Stimulated activated naive CD8-positive, alpha-beta T cell treated with anti-CD3 and anti-CD28 coated beads, Interleukin-15, amount 100 ng/mL, for 72 hours (primary cell): ENCODE measurements at places on chromosomes 11 and 22.

GRCh38 chr11:113577356-113578032 is 102.3 kb upstream of the DRD2 start:
- no peak for DNase-seq

DNA sequence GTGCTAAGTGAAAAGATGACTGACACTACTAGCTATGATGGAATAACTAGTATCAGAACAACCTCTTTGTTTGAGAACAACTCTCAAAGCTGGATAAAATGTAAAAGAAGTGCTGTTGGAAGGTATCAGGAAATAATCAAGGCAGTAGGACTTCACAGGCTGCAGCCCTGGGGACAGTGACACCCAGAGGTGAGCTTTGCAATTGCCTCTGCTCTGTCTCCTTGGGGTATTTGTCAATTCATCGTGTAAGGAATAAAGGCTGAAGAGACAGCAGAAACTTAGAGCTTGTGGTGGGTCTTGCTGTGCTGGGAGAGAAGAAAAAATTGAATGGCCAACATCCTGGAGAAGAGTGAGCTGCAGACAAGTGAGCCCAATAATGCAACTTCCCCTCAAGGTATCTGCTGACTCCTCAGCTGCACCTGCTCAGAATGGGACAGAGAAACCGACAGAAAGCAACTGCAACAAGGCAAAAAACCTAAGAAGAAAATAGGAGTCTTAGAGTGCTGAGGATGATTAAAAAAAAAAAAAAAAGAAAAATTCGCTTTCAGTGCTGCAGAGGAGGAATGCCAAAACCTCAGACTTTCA is 141.1 kb downstream of the RCN1 start:
- DNase-seq: peak; percentile 3

DNA sequence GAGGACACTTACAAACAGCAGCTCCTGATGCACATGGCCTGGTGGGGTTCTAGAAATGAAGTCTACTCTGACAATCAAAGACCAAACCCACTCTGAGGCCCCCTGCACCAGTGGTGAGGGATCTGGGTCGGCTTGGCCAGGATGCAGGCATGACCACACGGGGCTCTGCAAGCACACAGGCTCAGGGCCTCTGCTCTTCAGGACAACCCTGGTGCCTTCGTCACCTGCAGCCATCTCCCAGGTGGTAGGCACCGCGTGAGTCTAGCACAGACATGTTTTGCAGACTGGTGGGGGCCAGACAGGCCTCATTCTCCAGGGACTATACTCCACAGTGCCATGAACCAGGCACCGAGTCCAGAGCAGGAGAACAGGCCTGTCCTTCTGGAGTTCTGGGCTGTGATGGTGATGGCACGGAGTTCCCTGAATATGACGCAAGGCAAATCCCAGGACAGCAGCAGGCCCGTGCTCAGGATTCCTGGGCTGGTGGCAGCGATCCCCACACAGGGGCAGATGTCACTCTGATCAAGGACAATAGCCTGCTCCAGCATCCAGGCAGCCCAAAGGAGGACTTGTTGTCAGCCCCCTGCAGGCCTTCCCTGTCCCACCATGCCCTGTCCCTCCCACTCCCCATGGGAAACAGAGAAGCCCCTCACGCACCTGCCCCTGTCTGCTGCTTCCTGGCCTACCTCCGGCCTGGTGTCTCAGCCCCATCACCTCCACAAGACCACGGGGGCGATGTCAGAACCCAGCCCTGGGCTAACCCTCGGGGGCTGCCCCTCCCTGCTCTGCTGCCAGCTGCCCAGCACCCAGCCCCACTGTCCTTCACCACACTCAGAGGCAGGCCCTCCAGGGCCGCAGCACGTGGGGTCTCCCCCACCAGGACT is 36.1 kb downstream of the GNB1L start:
- DNase-seq: no peak

DNA sequence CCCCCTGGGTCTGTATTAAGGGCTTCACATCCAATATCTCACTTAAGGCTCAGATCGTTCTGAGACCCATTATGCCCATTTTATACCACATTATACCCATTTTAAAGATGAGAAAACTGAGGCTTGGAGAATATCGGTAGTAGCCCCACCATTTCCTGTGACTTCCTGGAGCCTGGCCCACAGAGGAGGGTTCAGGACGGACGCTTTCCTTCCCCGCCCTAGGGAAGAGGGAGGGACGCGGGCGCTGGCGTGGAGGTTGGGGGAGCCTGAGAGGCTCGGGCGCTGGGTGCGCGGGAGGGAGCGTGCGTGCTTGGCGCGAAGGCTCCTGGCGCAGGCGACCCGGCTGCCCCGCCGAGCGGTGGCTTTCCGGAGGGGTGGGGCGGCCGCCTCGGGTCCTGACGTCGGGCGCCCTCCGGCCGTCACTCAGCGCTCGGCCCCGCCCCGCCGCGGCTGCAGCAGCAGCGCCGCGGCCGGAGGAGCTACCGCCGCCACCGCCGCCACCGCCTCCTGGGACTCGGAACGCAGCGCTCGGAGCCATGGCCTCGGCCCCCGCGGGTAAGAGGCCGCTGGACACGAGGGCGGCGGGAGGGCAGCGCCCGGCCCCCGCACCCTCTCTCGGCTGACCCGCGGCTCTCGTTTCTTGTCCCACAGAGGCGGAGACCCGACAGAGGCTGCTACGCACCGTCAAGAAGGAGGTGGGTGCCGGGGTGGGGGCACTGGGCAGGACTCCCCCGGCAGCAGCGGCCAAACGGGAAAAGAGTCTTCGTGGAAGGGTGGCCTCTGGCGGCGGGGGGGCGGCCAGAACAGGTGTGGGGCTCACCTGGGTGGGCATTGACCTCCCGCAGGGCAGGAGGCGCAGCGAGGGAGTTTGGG is at the start of gene SGSM1:
Gene SGSM1, plus strand, starts transcription at position 422 of the 873 bp plus-strand sequence. Its CDS starts 115 bp downstream, at position 537.
- DNase-seq: peak; percentile 80

DNA sequence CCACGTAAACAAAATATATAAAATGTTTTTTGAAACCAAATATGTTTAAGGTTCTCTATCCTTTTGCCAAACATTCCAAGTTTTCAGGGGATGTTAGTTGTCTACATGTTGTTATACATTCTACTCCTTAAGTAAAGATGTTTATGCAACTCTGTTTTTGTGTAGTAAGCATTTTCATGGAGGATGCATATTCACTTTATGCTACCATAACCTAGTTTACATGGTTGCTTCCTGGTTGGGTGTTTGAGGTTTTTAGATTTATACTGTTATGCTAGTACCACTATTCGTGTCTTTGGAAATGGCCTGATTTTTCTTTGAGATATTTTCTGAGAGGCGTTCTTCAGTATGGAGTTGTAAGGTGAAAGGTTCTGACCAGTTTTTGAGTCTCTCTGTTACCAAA is 131.1 kb upstream of the SORL1-AS1 start:
- DNase-seq: no peak

GRCh38 chr11:112769170-112769569 is 192.1 kb upstream of the NCAM1 start:
- DNase-seq: no peak

- DNase-seq: no peak
Observed at GRCh38 chr11:123363556-123363955, 66.5 kb upstream of the GRAMD1B start.

DNA sequence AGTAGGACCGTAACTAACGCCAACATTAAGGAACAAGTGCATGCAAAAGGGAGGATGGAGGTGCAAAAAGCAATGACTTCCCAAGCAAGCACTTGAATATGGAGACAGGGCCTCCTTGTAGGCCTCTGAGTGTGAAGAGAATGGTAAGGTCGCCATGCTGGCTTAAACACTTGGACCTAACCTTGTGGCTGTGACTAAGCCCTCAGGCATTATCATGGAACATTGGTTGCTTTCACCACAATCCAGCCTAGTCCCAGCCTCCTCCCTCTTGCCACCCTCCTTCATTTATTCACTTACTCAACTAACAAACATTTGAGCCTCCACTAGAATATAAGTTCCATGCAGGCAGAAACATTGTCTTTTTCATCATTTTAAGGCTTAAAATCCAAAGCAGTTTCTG is 11.9 kb upstream of the SYTL2 start:
- no peak for DNase-seq

- no peak for DNase-seq
Observed at GRCh38 chr11:126405374-126405773, 49.9 kb downstream of the ST3GAL4 start.

GRCh38 chr11:59198726-59199125 is 14.0 kb downstream of the MPEG1 start:
- DNase-seq: no peak

- no peak for DNase-seq
Observed at GRCh38 chr11:115873813-115874212, 369.6 kb upstream of the CADM1 start.

DNA sequence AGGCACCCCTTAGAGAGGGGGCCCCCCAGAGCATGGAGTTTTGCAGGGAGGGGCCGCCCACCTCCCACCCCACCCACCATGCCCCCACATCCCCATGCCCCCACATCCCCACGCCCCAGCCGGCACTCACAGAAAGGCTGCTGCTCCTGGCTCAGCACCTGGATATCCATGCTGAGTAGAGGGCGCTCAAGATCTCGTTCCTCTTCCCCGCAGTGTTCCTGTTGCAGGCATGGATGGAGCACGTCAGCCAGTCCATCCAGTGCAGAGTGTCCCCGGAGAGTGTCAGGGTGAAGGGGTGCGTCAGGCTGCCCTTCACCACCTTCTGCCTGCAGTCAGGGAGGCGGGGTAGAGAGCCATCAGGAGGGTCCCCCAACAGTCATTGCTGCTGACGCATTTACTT is 156.2 kb downstream of the CRYBB2 start:
- no peak for DNase-seq
